Adipocyte (in vitro differentiated cells): ENCODE measurements at places on chromosomes 7 and 10.

GRCh38 chr7:152640829-152641228 is 35.1 kb downstream of the XRCC2 start:
- DNase-seq: no peak

DNA sequence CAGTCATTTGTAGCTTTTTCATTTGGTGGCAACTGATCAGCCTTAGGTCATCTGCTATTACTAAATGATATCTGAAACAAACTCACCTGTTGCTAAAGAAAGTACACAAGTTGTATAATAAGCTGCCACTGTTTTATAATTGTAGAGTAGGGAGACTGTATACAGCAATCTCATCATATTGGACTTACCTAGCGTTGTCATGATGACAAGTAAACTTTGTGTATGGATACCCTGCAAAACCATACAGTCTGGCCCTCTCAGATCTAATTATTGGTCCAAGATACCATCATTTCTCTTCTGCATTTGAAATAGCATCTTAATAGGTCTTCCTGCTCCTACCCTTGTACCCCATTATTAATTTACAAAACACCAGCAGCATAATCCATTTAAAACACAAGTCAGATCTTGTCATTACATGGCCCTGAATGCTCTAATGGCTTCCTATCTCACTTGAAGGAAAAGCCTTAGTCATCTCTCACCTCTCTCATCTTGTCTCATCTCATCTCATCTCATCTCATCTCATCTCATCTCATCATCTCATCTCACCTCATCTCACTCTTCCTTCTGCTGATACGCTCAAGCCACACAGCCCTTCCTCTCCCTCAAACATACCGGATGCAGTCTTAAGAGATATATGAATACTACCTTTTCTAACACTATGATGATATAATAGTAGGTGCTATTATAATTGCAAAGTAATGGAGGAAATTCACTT is 540.6 kb downstream of the MDFIC start:
- DNase-seq: no peak

DNA sequence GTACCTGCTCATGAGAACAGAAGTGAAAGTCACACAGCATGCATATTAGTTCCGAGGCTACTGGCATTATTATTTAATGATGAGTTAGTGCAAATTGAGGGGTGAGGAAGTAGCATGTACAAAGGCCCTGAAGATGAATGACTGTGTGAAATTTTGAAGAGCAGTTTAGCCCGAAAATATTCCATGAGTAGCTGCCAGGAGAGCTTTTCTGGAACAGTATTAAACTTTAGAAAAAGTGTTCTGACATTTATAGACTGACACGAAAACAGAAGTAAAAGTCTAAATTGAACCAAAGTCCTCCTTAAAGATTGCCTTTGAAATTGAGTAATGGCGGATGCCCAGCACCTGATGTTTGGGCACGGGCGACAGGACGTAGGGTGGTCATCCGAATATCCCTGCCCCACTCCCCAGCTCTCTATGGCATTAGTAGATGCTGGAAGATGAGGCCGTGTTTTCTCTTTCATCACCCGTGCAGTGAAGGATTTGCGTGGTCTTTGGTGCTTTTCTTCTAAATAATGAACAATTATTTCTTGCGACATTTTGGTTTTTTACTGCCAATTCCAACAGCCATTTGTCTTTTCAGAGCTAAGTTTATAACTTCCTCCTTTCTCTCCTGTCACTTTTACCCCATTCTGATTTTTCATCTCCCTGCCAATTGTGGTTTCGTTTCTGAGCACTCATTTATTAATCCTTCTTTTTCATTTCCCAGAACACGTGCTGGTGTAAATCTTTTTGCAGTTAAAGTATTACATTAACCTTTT is 192.6 kb downstream of the MGMT start:
- DNase-seq: no peak

DNA sequence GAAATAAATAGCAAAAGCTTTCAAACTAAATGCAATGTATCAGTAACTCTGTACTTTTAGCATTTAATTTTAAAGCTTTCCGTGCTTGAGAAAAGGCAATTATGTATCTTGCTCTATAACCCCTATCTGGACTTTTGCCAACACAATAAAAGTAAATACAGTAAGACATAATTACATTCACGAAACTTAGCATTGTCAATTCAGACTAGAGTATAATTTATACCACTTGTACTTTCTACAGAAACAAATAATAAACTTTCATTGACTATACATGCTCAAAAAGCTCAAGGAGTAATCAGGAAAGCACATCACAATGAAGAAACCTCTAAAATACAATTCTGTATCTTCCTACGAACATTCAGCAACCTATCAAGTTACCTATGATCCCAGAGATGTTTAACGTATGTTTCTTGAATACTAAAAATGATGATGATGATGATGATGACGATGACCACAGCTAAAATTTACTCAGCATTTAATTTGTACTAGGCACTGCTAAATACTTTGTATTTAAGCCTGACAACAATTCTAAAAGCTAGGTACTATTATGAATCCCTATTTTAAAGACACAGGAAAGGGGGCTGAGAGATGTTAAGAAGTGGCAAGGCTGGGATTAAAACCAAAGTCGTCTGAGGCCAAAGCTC is 44.9 kb downstream of the MINDY3 start:
- no peak for DNase-seq

GRCh38 chr10:29039677-29040189 is 249.1 kb upstream of the LYZL1 start:
- peak; percentile 92 for DNase-seq

DNA sequence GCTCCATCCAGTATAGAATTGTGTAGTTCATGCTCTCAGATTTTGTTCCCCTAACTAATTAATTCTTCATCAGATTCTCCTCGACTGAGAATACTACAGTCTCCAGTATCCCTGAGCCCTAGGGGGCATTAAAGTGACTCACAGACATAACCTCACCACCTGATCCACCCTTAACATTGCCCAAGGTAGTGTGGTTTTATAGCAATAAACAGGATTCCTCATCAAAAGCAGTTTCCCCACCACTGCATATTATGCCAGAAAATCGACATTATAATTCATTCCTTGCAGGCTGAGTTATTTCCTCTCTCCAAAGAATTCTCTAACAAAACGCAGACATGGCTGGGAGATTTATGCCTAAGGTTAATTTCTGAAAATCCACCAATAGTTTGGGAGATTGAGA is 1402.5 kb upstream of the CELF2 start:
- no peak for DNase-seq

- peak; percentile 49 for DNase-seq
Observed at GRCh38 chr10:49512121-49512809, 26.7 kb downstream of the ERCC6 start.

DNA sequence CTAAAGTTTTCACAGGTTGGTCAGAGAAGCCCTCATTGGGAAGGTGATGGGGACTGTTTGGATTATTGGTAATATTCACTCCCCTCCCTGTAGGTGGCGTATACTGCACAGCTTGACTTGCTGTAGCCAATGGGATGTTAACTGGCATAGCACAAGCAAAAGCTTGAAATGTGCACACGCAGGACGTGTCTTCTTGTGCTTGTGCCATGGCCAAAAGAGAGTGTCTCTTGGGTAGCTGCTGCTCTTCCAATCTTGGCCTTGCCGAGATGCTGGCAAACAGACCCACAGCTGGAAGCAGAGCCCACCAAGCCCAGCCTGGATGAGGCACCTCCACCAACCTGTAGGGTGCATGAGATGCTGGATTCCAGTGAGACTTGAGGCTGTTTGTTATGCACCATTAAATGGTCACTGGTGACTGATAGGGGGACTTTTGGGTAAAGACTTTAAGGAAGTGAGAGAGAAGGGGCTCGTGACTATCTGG is 266.0 kb downstream of the GRID1 start:
- peak; percentile 0 for DNase-seq

DNA sequence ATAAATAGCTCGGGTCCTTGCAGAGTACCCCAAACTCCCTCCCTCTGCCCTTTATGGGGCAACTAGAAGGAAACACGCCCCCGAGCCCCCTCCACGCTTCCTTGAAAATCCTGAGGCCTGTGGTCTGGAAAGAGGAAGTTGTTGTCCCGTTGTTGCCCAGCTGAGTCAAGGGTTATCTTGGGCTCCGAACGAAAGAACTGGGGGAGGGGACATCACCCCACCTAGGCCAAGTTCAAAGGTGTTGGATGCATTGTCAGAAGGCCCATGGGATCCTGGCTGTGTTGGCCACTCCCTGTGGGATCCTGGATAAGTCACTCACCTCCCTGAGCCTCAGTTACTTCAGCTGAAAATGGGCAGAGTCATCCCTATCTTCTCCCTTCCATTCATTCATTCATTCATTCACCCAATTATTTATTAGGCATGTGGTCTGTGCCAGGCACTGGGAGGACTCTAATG is at the start of gene CCL24:
CCL24 (minus strand) TSS at position 26 of the 456 bp plus-strand sequence. CDS start 91 bp downstream, outside the sequence.
- DNase-seq: no peak
